ENCODE measurements at places on chromosomes 11 and 22.

DNA sequence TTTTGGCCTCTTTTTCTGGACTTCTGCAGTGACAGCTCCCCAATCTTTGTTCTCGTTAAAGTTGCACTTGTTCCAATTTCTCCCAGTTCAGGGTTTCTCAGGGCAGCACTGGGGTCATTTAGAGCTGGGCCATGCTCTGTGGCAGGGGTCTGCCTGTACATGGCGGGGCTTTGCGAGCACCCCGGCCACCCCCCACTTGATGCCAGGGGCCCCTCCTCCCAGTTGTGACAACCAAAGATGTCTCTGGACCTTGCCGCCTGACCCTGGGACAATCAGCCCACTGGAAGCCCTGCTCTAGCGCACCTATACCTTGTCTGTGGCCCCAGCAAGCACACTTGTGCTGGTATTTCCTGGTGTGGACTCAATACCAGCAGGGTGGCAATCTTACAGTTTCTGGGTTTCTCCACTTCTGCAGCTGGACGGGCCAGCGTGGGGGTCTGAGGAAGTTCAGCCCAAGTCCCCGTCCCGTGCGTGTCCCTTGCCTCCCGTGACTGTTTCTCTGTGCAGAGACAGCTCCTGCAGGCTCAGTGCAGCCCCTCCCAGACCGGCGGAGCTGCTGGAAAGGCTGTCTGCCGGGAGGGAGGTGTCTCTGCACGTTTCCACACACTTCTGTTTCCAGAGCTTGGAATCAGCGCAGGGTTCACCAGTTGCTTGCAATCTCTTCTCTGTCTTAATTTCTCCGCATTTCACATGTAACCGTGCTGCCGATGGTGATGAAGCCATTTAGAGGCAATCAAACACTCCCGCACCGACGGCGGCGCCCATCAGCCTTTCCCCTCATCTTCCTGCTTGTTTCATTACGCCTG, 1328.9 kb downstream of the BRD1 start:
- no peak for DNase-seq

DNA sequence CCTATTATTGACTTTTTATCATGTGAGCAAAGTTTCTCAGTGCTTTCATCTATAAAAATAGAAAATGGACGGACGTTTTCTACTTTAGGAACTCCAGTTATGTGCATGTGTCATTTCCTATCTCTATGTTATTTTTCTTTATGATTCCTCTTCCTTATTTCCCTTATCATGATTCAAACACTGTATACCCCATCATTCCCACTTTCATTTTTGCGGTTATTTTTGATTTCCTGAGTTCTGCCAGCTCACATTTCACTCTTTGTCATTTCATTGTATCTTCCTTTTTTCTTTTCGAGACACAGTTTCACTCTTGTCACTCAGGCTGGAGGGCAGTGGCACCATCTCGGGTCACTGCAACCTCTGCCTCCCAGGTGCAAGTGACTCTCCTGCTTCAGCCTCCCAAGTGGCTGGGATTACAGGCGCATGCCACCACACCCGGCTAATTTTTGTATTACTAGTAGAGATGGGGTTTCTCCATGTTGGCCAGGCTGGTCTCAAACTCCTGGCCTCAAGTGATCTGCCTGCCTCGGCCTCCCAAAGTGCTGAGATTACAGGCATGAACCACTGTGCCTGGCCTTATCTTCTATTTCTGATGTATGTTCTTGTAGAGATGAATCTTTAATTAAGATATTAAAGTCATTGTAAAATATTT, 21.5 kb downstream of the C11orf58 start:
- DNase-seq, result no peak

DNA sequence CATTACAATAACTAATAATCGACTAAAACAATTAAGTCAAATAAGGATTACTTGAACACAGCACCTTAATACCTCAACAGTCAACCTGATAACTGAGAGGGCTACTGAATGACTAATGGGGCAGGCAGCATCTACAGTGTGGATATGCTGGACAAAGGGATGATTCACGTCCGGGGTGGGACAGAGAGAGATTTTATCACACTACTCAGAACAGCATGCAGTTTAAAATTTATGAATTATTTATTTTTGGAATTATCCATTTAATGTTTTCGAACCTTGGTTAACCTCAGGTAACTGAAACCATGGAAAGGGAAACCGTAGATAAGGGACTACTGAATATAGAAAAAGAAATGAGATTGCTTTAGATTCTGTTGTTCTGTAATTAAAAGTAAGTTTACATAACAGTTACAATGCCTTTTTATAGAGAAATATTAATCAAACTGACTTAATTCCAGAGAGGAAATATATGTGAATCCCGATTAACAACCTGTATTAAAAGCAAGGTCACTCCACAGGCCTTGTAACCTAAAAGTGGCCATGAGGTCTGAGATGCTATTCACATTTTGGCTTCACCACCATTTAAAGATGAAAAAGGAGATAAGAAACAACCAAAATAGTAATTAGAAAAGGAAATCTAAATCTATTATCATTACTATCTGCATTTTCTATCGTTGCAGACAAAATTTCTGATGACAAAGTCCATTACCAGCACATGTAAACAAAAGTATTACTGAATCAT, 119.0 kb upstream of the TP53AIP1 start:
- DNase-seq, result no peak

DNA sequence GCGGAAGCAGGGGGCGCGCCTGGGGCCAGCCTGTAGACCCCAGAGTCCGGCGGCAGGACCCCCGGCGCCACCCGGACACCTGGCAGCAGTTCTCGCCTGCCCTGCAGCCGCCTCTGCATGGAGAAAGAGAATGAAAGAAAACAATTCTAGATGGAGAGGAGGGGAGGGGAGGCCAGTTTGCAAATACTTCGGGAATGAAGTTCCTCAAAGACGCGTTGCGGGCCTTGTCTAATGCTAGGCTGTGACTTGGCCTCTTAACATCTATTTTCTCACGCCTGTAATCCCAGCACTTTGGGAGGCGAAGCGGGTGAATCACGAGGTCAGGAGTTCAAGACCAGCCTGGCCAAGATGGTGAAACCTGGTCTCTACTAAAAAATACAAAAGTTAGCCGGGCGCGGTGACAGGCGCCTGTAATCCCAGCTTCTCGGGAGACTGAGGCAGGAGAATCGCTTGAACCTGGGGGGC, 2.1 kb upstream of the BARX2 start:
- DNase-seq, result no peak

DNA sequence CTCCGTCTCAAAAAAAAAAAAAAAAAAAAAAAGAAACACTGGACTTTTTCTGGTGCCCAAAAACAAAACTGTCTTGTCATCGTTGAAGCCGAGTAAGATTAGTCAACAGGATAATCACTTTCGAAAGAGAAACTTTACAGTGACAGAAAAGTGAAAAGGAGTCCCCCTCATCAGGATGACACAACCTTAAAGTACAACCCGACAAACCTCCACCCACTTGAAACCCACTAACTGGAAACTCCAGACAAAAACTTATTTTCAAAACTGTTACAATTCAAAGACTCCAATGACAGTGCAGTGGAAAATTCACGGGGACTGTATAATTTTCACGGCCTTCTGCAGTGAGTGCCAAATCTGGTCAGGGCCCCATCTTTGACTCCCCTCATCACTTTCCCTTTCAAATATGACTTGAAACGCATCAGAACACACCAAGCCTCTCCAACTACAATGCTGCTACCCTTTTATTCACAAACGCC, 1.3 kb downstream of the DENND5A start:
- no peak for DNase-seq

- no peak for DNase-seq
These were observed 120.5 kb downstream of the BBOX1 start for GRCh38 chr11:27161071-27161470.

GRCh38 chr11:40183073-40184064, 1276.1 kb downstream of the LRRC4C start:
- no peak for DNase-seq

GRCh38 chr11:35133656-35134055, 5.3 kb upstream of the CD44 start:
- DNase-seq, result no peak

DNA sequence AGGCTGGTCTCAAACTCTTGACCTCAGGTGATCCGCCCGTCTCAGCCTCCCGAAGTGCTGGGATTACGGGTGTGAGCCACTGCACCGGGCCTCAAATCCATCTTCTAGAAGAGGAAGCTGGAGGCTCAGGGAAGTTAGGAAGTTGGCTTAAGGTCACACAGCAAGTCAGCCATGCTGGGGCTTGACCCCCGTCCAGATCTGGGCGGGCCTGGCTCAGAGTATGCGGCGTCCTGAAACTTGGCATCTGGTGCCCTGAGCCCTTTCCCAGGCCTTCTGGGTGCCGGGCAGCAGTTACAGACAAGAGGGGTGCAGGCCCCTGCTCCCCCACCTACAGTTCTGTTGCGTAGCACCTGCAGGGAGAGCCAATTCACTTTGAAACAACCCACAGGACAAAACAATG, 11.2 kb downstream of the MPPED1 start:
- DNase-seq, result no peak

DNA sequence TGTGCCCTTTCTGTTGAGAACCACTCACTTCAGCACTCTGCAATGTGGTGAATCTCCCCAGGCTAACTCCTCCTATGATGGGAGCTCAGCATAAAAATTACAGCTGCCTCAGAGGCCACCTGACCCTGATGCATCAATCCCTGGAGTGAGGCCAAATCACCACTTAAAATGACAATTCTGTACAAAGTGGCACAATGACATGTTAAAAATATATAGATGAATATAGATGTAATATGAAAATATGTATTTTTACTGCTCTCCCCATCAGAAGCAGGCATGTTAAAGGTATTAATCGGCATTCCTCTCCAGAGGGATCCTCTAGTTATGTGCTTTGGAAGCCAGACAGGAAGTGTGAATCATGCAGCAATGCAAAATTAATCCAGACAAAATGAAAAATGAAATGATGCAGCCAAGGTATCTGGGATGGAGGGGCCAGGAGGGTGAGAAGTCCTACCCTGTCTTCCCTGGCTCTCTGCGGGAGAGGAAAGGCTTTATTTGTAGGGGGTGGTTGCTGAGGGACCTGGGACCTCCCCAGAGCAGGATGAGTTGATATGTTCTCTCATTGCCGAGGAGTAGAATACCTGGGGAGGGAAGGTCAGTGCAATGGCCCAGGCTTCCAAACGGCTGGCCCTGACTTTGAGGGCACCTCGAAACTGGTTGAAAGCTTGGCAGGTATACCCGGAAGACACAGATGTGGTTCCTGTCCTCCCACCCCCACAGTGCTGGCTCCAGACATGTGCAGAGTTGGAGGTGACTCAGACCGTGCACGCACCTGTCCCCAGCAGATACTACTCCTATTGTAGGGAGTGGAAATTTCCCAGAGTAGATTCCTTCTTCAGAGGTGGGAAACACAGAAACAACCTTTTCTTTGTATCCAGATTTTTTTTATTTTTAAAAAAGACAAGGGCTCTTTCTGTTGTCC, 347.9 kb upstream of the NCAM1 start:
- no peak for DNase-seq

GRCh38 chr22:39135092-39135896, 17.2 kb downstream of the CBX7 start:
- no peak for DNase-seq

GRCh38 chr22:47000888-47001287, 238.4 kb downstream of the TBC1D22A start:
- DNase-seq, result no peak

GRCh38 chr11:18853086-18853720, 61.6 kb upstream of the PTPN5 start:
- DNase-seq, result no peak

DNA sequence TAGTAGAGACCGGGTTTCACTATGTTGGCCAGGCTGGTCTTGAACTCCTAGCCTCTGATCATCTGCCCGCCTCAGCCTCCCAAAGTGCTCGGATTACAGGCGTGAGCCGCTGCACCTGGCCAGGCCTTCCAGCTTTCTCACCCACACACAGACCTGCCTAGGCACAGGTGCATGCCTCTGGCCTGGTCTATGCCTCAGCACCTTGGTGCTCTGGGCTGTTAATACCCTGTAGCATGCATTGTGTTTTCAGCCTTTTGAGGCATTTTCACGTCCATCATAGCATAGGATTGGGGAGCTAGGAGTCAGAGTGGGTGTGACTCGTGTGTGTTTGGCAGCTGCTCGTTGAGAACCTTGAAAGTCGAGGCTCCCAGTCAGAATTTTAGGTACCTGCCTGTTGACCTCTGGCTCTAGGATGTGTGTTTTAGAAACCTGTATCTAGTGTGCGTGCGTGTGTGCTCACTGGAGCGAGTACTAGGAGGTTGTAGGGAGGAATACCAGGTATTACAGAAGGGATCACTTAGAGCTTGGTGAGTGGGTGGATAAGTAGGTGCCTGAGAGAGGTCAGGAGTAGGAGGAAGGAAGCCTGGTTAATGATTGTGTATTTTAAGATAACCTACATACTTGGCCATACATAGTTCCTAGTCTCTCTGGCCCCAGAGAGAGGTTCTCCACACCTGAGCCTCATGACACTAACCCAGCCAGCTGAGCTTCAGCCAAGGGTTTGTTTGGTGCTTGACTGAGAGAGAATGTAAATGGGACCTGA, 20.0 kb downstream of the CRKL start:
- no peak for DNase-seq

- DNase-seq, result no peak
These were observed 34.4 kb downstream of the HIRA start for GRCh38 chr22:19396934-19397733.

DNA sequence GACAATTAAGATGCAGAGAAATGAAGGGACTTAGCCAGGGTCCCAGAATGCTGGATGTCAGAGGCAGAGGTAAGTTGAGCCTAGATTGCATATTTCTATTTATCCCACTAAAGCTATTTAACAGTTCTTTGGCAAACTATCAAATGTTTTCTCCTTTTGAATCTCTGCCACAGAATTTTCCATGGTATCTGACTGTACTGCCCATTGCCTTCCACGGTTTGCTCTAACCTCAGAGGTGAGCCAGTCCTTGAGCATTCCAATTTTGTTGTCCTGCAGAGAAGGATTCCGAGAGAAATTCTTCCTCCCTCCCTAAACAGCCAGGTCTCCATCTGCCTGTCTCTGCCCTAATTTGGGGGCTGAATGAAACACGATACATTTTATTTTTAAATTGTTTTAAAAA, 368.3 kb upstream of the SYN3 start:
- DNase-seq, result no peak

DNA sequence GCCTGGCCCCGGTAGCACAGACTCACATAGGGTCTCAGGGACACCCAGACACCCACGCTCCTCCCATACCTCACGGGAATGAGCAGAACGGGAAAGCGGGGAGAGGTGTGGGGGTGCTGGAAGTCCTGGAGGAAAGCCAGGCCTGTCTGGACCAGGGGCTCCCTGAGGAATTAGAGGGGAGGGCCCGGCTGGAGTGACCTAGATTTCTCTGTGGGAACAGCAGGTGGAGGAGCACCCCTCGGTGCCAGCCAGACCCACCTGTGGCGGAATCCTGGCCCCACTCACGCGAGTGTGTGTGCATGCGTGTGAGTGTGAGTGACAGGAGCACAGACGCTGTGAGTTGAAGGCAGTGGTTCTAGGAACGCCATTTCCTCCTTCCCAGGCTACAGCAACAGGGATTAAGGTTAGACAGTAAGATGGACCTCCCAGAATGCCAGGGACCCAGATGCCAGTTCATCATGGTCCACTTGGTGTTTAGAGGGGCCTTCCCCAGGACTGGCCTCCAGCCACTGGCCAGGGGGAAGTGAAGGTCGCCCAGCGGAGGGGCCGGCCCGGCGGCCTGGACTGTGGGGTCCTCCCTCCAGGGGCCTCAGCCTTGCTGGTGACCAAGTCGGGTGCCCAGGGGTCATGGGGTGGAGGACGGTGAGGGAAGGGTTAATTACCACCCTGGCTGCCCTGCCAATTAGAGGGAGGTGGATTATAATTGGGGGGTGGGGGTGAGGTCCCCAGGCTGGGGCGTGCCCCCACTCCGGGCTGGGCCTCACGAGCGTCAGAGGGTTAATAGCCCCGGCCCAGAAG, 1.0 kb downstream of the PKP3 start:
- DNase-seq, result no peak

GRCh38 chr11:67368621-67369020, 4.8 kb downstream of the CLCF1 start:
- no peak for DNase-seq

- DNase-seq, result no peak
These were observed 147.8 kb downstream of the ENTHD1 start for GRCh38 chr22:39745789-39746188.

All from activated gamma-delta T cell (primary cell).